ENCODE measurements at places on chromosomes 12 and 14.
A peak's percentile ranks its signal among the peaks of the same experiment; 100 is the strongest.

- peak; percentile 44 for DNase-seq
Measured at GRCh38 chr14:95432144-95433093, 84.0 kb downstream of the SYNE3 start.

DNA sequence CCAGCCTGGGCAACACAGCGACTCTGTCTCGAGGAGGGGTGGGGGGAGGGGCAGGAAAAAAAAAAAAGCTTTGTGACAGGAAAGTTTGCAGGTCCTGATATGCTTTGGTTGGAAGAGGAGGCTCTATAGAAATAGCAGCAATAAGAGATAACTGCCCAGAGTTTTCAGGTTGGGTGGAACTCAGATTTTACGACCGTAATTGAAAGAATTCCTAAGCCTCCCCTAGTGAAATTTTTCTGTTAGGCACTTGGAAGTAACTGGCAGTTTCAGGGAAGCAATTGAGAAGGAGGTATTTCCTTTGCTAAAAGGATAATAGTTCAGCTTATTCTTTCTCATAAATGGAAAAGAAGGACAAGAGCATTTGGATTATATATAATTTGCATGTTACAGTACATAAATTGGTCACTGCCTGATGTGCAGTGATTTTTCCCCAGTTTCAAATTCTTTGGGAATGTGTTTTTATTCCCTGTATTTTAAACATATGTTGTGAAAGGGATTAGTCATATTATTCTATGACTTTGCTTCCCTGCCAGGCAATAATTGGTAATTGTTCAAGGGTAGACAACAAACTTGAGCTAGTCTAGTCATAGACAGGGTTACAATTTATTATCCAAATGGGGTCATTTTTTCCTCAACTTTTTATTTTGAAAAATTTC lies 452.8 kb downstream of the AEBP2 start:
- DNase-seq: no peak

- DNase-seq: no peak
Measured at GRCh38 chr14:96261053-96261452, 5.0 kb downstream of the BDKRB1 start.

DNA sequence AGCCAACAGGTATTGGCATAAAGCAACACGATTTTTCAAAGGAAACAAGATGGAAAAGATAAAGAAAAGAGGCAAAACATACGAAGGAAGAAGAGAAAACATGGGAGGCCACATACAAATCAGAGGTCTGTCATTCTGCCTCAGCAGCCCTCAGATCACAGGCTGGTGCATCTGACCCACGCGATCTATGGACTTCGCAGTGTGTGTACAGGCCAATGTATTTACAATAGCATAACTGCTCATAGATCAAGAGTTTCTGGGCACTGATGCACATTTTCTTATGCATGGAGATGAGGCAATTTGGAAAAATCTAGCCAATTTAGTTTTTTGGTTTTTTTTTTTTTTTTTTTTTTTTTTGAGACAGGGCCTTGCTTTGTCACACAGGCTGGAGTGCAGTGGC lies 245.4 kb downstream of the DUSP6 start:
- no peak for DNase-seq

GRCh38 chr12:25866586-25867378 lies 91.7 kb upstream of the RASSF8 start:
- DNase-seq: no peak

GRCh38 chr12:67276421-67276820 lies 7.3 kb downstream of the CAND1 start:
- no peak for DNase-seq

DNA sequence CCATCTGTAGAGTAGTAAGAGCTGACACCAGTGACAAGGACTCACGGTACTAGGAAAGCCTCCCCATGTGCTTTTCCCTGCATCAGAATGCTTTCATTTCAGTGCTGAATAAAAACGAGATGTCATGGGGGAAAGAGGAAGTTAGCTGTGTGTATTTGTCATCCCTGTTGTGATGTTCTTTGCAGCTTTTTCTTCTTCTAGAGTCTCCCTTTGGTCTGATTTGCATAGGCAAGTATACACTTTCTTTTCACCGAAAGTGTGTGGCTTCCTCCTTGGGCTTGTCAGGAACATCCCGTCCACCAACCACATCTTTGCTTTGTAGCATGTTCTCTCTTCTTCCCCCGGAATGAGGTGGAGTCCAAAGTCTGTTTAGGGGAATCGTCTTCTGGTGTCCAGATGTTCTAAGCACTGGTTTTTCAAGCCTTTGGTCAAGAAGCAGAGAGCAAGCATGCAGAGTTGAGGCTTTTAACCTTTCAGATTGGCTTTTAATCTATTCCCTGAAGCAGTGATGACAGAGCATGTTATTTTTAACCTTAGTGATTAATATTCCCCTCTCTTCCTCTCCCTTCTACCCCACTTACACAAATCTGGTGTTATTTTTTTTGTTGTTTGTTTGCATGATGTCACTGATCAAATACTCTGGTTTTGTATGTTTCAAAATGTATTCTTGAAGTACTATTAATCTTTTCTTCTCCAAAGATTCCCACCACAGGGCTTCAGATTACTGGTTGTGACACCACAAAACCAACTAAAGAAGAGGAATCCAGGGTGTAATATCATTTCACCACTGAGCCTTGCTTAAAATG lies 163.4 kb downstream of the SAMD4A start:
- no peak for DNase-seq

DNA sequence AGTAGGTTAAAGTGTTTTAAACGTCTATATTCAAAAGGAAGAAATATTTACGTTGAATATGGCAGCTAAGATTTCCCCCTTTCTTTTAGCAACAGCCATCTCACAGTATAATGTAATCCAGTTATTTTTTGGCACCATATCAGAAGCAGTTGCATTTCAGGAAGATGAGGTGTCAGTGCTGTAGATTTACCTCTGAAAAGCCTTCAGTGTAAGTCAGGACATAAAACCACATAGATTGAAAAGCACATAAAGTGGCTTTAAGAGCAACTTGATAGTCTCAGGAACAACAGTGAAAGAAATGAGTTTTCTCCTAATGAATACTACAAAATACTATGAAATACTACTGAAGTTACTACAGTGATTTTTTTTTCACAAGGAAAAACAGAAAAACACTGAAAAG lies 6.9 kb downstream of the MLH3 start:
- DNase-seq: peak; percentile 77
